ENCODE measurements at places on chromosomes 6 and 20.

- no peak for DNase-seq
These were observed 45.9 kb upstream of the FRMD1 start for GRCh38 chr6:168124921-168125320.

- DNase-seq = no peak
These were observed 261.4 kb upstream of the PRDM1 start for GRCh38 chr6:105824732-105825131.

DNA sequence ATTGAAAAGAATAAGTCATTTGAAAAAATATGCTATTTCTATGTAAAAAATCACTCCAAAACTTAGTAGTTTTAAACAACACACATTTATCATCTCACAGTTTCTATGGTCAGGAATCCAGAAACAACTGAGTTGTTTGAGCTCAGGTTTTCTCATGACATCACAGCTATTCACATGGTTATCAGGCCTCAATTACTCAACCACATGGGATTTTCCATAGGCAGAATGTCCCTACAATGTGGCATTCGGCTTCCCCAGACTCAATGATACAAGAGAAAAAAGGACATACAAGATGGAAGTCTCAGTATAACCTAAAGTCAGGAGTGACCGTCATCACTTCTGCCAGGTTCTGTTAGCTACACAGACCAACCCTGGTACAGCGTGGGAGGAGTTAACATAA lies 3.4 kb upstream of the SLC35D3 start:
- no peak for DNase-seq

GRCh38 chr6:34592208-34592952 lies 36.3 kb upstream of the SPDEF start:
- no peak for DNase-seq

DNA sequence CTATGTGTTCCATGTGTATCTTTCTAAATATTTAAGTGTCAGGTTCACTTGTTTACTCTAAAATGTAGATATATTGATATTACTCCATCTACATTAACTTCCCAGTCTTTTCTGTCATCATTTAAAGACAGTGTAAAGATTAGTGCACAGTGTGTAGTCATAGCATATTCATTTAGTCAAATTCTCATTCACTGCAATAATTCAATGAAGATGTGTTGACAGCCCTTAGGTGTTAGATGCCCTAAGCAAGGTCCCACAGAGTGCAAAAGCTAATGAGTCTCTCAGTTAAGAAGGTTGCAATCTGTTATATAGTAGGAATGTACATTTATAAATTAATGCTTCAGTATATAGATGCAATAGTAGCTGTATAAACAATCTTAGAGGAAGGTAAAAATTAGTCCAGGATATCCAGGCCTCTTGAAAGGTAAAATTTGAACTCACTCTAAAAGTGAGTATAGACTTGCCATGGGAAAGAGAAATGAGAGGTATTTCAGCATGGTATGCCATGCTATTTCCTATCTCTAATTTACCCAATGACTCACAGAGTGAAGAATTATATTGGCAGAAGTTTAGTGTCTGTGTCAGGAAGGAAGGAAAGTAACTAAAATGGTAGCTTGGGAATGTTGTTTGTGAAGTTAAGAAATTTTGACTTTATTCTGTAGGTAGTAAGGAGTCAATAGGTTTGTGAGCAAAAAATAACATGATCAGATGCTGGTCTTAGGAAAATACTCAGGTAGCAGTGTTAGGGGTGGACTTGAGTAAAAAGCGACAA lies 969.9 kb upstream of the CITED2 start:
- DNase-seq = peak; percentile 33

DNA sequence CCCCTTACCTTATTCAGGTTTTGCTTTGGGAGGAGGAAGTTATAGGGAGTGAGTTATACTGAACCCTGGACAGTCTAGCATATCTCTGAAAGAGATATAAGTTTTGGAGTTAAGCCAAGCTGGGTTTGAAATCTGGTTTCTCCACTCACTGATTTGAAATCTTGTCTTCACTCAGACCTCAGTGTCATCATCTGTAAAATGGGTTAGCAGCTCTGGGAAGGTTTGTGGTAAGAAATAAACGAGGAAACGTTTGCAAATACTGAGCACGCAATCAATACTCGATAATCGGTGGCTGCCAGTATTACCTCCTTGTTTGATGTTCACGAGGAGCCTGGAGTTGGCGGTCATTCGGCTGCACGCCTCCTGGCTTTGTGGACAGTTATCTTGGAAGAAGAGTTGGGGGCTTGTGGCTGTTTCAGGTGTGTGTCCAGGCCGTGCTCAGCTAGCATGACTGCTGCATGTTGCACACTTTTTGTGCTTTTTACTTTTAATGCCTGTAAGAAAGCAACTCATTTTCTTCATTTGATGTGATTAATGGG lies 61.8 kb downstream of the PAX1 start:
- no peak for DNase-seq

GRCh38 chr6:52596371-52597028 lies 19.6 kb upstream of the TRAM2 start:
- DNase-seq = no peak

- no peak for DNase-seq
These were observed 30.7 kb downstream of the HMGN3 start for GRCh38 chr6:79203753-79204253.

DNA sequence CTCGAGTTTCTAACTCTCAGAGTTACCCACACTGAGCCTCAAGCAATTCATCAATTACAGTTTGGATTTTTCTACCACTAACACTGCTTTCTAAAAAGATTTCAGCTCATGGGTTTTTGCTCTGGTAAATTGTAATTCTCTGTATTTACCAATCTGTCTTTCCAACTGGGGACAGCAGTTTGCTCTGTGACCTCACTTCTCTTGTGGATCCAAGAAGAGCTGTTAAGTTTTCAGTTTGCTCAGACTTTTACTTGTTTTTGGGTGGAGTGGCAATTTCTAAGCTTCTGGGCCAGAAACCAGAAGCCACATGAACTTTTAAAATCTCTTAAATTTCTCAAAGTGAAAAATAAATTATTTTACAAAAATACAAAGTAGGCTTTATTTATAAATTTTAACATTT lies 74.2 kb downstream of the ROS1 start:
- no peak for DNase-seq

- no peak for DNase-seq
These were observed 483.8 kb upstream of the EYS start for GRCh38 chr6:66190858-66191257.

DNA sequence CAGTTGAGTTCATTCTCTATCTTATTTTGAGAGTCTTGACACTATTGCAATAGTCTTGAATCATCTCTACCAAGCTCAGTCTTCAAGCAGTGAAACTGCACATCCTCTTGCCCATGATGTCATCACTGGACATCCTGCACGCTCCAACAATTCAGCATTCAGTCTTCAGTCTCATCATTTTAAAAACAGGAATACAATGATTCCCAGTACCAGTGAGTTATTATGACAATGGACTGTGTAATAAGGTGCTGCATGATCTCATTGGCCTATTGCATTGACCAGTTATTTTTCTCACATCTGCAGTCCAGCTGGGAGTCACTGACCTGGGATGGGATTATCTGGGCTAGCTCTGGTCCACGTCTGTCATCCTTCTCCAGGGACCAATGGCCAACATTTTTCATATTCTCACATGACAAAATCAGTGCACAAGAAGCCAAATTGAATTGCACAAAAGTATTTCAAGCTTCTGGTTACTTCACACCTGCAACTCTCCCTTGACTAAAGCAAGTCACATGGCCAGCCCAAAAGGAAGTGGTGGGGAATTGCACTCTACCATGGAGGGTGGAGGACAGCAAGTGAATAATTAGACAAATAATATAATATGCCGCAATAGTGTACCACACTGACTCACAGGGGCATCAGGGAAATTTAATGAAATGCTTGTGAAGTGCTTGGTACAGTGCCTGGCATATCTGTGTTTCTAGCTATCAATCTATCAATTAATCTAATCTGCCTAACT lies 6.4 kb upstream of the CST2 start:
- no peak for DNase-seq

- DNase-seq = no peak
These were observed 41.3 kb downstream of the MTFR2 start for GRCh38 chr6:136208783-136209182.

- peak; percentile 56 for DNase-seq
These were observed 45.3 kb downstream of the RRBP1 start for GRCh38 chr20:17636523-17637412.

Data from muscle of back (tissue), 13 donors.